ENCODE measurements at places on chromosomes 16 and 17.

DNA sequence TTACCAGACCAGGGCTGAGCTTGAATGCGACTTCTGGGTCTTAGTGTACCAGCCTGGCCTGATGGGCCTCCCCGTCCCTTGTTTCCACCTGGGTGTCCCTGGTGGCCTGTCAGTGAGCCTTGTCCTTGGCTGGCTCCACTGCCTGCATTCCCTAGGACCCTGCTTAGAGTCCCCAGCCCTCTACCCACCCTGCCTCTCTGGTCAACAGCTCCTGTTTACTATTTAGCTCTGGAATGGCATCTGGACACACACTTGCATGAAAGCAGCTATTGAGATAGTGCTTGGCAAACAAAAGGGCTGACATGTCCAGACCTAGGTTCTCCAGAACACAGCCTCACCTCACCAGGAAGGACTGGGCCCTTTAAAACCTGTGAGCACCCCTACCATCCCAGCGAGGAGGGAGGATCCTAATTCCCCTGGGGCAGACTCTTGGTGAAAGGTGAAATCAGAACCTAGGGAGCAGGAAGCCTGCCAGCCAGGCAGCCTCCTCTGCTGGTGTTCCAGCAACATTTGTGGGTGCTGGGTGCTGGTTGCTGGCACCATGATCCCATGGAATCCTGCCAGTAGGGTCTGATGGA is 38.8 kb downstream of the RAI1 start:
- no peak for DNase-seq

DNA sequence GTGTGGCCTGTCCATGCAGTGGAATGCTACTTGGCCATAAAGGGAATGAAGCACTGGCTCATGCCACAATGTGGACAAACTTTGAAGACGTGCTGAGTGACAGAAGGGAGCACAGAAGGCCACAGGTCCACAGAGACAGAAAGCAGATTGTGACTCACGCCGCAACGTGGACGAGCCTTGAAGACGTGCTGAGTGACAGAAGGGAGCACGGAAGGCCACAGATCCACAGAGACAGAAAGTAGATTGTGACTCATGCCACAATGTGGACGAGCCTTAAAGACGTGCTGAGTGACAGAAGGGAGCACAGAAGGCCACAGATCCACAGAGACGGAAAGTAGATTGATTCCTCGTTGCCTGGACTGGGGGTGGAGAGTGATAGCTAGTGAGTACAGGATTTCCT is 19.2 kb downstream of the ZC3H18 start:
- no peak for DNase-seq

DNA sequence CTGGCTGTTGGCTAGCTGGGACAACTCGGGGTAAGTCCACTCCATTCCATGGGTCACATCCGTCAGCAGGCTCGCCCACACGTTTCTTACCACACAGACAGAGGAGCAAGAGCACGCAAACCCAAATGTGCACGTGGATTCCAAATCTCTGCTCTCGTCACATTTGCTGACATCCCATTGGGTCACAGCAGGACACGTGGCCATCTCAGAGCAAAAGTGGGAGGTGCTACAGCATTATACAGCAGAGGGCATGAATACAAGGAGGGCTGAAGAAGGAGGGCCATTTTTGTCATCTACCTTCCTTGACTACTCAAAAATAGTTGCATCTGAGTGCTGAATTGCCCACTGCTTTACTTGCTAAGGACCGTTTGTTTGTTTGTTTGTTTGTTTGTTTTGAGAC is 84.7 kb downstream of the RBBP6 start:
- DNase-seq: no peak

GRCh38 chr17:75783069-75783783 is 1.4 kb upstream of the UNK start:
- DNase-seq: no peak

DNA sequence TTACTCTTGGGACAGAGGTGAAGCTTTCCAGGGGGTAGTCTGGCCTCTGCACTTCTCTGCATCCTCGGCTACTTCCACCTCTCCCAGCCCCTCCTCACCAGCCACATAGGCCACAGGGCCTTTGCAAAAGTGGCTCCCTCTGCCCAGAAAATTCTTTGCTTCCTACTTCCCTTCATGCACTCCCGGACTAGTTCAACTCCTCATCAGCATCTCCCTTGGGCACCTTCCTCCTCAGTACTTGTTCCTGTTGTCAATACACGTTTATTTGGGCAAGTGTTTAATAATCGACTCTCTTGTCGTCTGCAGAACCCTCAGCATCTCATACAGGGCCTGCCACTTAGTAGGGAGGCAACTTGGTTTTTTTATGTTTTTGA is 23.1 kb upstream of the USP7 start:
- no peak for DNase-seq

GRCh38 chr16:57256601-57257395 is 11.7 kb downstream of the ARL2BP start:
- DNase-seq: no peak

- DNase-seq: no peak
Measured at GRCh38 chr17:44775838-44776621, 17.2 kb downstream of the ADAM11 start.

DNA sequence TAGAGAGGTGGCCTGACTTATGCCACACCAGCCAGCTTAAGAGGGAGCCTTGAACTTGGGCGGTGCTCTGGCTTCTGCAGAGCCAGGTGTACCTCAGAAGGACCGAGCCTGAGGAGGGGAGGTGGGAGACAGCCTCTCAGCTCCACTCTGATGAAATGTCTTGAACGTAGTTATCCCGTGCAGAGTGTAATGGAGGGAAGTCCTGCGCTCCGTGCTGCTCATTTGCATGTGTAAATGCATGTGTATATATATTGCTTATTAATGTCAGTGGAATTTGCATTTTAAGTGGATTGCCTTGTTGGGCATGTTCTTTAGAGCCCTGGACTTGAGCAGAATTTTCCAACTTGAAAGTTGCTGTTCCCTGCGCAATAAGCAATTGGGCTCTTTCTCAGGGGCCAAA is 264.9 kb upstream of the SDK2 start:
- DNase-seq: no peak

DNA sequence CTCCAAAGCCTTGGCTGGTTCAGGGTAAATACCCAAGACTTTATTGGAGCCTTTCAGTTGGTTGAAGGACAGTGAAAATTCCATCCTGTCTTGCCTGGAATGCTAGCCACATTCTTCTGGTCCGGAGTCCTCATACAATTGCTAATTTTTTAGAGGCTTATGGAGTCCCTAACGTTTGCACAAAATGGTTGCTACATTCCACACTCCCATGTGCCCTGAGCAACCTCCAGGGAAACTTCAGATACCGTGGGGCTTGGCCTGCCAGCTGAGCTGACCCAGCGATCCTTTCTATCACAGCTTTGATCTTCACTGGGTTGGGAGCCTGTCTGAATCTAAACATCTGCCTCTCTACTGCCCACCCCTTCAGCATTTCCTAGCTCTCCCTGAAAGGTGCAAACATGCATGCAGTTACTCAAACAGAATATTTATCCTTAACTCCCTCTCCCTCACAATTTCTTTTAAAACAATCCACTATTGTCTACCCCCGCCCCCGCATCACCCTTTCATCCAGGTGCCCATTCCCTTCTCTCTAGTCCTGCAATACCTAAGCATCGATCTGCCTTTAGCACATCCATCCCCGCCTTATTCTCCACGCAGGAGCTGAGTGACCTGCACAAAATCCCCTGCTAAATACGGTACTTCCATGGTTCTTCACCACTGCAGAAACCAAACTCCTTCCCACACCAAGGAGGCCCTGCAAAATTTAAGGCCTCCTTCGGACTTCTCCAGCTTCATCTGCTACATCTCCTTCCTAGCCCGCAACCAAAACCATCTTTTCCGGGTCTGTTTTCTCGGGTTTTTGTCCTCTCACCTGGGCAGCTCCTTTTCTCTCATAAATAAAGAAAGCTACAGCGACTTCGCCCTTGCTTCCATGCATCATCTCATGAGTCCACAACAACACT is 810 bp upstream of the GAN start:
- no peak for DNase-seq

DNA sequence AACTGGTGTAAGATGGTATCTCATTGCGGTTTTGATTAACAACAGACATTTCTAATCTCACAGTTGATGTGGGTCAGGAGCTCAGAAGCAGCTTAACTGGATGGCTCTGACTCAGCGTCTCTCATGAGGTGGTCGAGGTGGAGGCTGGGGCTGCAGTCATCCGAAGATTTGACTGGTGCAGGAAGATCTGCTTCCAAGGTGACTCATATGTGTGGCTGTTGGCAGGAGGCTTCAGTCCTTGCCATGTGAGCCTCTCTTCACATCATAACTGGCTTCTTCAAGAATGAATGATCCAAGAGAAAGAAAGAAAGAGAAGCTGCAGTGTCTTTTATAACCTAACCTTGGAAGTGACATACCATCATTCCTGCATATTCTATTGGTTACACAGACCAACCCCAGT is 376.1 kb downstream of the SEC14L1 start:
- DNase-seq: no peak

DNA sequence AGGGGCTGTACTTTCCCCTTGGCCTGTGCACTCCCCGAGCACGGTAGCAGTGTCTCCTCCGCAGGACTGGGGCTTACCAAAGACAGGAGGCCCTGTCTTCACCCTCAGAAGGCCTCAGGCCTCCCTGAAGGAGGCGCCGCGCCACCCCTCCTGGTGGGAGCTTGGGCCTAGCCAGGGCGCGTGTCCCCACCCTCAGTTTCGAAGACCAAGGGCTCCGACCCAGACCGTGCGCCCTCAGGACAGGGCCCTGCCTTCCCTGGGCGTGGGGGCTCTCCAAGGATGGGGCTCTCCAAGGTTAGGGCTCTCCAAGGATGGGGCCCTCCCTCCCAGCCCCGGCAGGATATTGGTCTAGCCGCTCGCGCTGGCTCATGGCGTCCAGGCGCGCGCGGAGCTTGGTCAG is 11.8 kb downstream of the PLCD3 start:
- no peak for DNase-seq

DNA sequence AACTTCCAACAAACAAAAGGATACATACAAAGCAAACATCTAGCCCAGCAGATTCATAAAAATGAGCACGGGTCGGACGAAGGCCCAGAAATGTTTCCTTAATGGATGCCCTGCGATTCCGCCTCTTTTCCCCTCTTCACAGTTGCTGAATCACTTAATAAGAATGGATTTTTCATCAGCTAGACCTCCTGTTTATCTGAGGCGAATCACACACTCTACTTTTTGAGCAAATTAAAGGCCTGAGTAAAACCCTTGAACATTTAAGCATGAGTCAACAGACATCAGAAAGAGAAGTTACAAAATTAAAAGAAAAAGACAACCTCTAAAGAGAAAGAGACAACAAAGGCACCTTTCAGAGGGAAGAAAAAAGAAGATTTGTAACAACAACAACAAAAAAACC is 44.7 kb downstream of the HS3ST3A1 start:
- DNase-seq: no peak

- no peak for DNase-seq
Measured at GRCh38 chr17:60328679-60329078, 63.3 kb downstream of the USP32 start.

DNA sequence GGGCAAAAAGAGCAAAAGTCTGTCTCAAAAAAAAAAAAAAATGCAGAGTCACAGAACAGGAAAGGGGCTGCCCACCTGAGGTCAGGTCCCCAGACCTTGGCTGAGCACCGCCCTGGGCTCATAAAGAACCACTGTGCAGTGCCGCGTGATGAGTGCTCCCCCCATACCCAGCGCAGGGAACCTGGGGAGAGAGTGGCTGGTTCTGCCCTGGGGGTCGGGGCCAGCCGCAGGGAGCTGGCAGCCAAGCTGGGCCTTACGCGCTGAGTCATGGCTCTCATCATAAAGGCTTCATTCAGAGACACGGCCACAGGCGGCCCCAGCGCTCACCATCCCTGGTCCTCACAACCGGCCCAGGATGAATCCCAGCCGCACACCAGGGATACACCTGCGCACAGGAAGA is 80.7 kb downstream of the RAB11FIP4 start:
- DNase-seq: no peak

- DNase-seq: no peak
Measured at GRCh38 chr17:46163316-46163715, 29.9 kb downstream of the KANSL1 start.

- DNase-seq: no peak
Measured at GRCh38 chr16:20878682-20879147, 21.4 kb downstream of the DCUN1D3 start.

DNA sequence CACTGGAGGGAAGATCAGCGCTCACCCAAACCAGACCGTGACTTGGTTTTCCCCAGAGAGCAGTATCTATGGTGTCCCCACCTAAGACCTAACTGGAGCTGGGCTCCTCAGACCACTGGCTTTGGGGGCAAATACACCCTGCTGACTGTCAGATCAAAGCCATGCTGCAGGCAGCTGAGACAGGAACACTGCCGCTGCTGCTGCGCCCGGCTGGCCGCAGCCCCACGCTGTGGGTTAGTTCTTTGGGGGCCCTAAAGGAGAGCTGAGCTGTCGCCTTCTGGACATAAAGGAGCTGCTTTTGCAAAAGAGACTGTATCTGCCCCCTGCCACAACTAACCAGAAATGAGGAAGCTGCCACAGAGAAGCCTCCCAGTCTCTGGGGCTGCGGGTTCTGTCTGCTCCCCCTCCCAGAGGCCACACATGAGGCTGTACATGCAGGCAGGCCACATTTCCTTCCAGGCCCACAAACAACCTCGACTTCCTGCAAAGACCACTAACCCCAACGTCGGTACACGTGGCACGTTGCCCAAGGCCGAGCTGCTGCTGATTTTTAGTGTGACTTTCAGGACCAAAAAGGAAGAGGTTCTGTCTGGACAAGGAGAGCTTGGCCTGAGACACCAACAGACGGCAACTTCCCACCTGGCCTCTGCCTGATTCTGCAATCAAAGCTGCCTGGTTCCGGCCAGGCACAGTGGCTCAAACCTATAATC is 18.2 kb upstream of the ABR start:
- DNase-seq: no peak

GRCh38 chr16:84105301-84105815 is 11.4 kb downstream of the MBTPS1 start:
- DNase-seq: no peak

GRCh38 chr16:66474750-66475199 is 47.7 kb downstream of the BEAN1 start:
- peak; percentile 58 for DNase-seq

GRCh38 chr16:88298181-88298832 is 84.5 kb upstream of the ZNF469 start:
- no peak for DNase-seq

DNA sequence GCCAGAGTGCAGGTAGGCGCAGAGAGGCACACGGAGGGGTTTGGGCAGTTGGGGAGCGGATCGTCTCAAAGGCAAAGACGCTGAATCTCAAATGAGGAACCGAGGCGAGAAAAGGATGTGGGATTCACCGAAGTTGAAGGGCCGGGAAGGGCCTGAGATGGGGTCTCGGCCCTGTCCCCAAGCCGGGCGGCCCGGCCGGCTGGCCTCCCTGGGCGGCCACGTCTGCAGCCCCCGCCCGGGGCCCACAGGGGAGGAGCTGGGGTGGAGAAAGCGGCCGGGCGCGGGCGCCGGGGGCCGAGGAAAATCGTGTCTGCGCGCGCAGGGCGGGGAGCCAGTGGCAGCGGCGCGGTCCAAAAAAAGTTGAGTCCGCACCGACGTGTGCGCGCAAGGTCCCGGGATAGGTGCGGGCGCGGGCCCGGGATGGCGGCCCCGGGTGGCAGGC is 458 bp downstream of the SLC12A4 start:
- no peak for DNase-seq
